ENCODE measurements at places on chromosomes 16 and 17.

DNA sequence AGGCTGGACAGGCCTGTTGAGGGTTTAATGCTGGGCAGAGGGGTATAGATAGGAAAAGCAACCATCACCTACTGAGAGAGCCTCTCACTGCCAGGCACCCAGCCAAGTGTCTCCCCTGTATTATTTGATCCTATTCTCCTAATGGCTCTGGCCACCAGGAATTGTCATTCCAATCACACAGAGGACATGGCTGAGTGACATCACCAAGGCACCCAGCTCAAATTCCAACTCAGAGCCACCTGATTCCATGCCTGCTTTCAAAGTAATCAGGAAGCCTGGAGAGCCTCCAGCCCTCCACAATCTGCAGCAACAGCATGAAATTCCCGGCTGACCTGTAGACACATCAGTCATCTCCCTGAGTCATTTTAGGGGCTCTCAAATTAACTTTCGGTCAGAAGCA lies 368.9 kb upstream of the C16orf82 start:
- DNase-seq: no peak

DNA sequence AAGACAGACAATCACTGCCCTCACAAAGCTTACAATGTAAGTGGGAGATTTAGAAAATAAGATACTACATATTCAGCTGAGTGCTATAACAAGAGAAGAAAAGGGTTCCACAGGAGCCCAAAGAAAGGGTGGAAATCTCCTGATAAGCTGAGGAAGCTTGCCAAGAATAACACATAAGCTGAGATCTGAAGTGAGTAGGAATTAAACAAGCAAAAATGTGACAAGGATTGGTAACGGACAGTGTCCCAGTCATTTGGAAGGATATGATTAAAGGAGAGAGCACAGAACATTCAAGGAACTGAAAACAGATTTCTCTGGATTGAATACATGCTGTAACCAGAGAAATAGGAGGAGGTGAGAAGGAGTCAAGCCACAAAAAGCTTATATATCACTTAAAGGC lies 13.0 kb downstream of the CDYL2 start:
- no peak for DNase-seq

- no peak for DNase-seq
Measured at GRCh38 chr16:11976850-11977375, 379 bp downstream of the SNX29 start.

DNA sequence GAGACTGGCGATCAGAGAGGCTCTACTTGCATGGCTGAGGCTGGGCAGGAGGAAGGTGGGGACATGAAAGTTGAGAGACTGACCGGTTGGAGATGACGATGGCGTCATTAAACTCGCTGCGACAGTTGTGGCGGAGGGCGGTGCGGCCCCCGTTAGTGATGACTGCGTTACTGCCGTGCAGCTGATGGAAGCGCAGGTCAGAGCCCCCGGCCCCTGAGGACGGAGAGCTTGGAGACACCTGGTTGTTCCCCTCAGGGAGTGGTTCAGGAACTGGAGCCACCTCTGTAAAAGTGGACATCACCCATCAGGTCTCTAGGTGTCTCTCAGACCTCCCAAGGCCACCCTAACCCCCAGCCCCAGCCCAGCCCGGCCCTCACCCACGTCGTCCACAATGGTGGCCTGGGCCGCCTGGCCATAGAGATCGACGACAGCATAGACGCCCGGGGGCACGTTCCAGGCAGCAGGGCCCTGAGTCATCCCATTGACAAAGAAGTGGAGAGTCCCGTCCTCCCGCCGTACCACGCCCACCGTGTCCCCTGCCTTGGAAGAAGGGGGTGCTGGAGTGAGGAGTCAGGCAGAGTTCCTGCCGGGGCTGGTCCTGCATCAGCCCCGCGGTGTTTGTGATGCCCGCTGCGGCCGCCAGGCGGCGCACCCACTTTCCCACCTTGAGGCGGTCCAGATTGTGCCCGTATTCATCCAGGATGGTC lies 5.3 kb downstream of the NEURL4 start:
- DNase-seq: no peak

DNA sequence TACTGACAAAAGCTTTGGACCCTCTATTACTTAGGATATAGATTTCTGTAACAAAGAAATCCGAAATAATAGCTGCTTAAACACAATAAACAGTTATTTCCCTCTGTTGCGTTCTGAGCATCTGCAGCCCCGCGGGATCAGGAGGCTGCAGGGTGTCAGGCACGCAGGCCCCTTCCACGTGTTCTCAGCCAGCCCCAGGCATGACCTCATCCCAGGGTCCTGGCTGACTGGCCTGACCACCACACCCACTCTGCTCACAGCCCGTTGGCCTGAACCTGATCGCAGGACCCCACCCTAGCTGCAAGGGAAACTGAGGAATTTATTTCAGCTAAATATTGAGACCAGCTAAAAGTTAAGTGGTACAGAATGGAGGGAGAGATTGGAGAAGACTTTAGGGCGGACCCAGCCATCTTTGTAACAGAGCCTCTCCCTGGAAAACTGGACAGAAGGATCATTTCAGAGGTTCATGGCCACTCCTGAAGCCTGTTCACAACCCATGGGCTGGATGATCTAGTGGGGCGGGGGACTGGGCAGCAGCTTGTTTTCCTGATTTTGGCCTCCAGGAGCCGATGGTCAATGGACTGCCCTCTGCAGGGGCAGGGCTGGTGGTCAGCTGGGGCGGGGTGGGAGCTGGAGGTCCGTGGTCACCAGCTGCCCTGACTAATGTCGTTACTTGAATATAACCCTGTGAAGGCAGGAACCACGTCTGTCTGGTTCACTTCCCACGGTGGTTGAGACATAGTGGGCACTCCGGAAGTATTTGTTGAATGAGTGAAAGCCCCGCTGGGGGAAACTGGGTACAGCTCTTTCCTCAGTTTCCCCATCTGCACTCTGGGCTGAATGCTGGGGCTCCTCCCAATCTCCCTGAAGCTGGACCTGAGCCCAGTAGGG lies 10.9 kb downstream of the CETP start:
- peak; percentile 18 for DNase-seq

- no peak for DNase-seq
Measured at GRCh38 chr16:10897134-10897533, 20.1 kb downstream of the CIITA start.

DNA sequence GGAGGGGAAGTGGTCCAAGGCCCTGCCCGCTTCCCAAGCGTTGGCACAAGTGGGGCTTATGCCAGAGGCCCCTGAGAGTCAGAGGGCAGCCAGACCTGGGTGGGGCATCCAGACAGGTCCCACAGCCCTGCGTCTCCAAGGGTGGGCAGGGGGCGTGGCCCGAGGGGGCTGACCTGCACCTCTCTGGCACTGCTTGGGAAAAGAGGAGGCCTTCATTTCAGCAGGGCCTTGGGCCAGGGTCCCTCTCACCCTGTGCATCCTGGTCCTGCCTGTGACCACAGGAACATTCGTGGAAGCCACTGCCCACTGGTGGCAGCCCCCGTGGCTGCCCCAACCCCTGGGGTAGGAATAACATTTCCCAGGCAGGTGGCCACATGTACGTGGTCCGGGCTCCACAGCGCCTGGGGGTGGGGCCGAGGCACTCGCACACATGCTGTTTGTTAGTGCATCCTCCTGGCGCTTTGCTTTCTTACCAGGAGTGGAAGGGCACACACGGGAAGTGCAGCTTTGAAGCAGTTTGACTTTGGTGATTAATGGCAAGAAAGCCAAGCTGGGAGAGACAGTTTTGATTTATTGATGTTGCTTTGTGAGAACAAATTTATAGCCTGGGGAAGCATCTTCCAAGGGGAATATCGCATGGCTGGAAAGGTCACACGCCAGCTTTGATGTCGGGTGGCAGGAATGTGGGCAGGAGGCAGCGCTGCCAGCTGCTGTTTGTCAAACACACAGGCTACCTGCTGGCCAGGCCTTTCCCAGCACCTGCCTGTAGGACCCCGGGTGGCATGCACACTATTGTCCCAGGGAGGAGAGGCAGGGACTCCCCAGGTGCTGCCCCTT lies 4.3 kb downstream of the CENPX start:
- DNase-seq: no peak

GRCh38 chr16:19389246-19389645 lies 28.4 kb upstream of the TMC5 start:
- peak; percentile 22 for DNase-seq

DNA sequence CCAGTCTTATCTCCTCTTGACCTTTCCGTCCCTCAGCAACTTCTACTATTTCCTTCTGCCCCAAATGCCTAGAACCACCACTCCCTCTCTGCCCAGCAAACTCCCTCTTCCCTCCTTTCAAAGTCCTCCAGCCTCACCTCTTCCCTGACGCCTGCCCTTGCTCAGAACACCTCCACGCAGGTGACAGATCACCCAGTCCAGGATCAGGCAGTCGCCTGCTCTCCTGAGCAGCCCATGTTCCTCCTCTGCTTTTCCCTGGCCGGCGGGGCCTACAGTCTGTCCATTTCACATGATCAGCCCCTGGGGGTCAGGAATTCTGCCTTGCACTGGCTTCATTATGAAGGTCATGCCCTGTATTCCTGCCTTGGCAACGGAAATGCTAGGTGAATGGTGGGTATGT lies 422 bp downstream of the CD300LF start:
- DNase-seq: no peak

DNA sequence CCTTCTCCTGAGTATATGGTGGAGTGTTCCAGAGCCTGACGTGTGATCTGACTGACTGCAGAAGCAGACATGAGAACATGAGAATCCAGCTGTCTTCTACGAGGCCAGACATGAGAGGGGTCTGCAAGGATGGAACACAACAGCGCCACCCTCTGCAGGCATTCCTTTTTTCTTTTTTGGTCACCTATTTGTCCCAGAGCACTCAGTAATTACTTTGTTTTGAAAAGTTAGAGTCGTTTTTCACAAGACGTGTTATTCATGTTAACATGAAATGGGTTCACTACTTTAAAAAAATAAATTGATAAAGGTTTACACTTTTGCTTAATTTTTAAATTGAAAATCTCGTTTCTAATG lies 43.8 kb upstream of the ATP2A3 start:
- no peak for DNase-seq

DNA sequence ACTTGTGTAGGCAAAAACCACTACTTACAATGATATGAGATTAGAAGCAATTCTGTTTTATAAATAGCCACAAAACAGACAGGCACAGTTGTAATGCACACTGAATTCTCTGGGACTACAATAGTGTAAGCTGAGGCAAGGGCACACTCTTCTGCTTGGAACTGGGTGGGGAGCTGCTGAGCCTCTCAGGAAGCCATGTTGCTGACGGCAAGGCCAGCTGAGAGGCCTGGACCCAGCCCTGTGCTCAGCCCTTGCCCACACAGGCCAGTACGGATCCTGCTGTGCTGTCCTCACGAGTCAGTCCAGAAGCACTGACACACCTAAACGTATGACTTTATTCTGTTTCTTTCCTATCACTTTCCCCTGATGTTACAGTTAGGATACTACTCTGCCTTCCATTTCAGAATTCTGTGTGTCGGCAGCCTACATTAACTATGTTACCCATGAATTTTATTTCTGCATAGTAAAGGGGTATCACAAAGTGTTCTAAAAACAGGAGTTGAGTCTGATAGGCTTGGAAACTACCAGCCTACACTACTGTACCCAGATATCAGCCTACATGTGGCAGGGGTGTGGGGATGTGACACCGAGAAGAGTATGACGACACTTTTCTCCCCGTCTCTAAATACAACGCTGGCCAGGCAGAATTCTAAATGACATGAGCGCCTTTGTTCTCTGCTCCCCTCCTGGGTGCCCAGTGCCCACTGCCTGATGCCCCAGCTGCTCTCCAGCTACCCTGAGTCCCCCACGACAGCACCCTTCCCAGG lies 41.1 kb upstream of the FAAP100 start:
- DNase-seq: no peak

GRCh38 chr17:45093444-45094110 lies 32.5 kb downstream of the NMT1 start:
- DNase-seq: no peak

DNA sequence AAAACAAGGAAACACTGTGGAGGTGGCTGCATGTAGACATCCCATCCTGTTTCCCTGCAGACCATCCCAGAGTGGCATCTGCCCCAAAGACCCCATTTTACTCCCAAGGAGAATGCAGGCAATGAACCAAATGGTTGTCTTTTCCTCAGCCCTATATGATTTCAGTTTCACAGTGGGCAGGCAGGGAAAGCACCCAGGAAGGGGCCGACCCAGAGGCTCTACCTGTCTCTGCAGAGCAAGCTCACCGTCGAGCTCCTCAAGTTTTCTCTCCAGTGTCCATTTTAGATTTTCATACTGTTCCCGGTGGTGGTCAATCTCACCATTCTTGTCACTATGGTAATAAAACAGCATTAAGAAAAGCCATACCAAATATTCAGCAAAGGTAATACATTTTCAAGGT lies 14.6 kb downstream of the CCDC57 start:
- no peak for DNase-seq

DNA sequence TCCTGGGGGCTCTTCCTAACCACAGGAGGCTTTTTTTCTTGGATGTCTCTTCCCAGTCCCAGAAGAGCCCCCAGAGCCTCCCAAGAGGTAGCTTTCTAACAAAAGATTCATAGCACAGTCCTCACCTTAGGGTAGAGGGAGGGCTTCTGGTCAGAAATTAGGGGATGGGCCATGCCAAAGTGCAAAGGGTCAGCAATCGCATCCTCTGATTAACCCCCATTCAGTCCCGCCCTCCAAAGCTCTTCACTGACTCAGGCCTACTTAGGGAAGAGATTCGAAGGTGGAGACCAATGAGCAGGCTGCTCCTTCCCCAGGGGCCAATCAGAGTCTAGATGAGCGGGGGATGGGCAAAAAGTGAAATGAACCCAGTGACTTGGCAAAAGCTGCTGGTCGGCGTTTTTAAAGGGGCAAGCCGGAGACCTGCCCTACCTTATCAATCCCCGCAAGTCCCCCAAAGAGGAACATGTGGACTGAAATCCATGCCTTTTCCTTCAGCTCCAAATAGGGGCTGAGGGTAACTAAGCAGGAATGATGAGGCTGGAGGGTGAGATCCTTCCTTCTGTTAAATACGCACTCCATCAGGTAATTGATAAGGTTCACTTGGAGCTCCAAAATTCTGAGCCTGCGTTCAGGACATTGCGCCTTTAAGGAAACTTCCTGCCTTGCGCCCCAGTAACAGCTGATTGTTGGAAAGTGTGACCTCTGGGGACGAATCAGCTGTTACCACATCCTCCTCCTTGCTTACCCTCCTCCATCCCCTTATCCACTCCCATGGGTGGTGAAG lies 6.9 kb upstream of the TLCD2 start:
- DNase-seq: peak; percentile 98

DNA sequence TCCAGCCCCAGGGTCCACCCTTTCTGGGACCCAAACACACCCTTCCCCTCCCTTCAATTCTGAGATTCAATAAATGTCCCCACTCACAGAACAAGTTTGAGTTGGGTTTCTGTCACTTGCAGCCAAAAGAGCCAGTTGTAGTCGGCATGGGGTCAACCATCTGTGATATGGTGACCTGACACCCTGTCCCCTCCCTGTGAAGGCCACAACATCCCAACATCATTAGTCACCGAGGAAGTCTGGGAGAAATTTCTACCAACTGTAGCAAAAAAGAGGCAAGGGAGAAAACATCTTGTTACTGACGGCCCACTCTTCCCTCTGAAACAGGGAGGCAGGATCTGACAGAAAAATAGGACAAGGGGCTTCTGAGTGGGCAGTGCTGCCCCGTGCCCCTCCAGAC lies 638 bp upstream of the LYZL6 start:
- no peak for DNase-seq

- DNase-seq: no peak
Measured at GRCh38 chr16:66904428-66904845, 14.2 kb downstream of the CDH16 start.

- no peak for DNase-seq
Measured at GRCh38 chr17:57282296-57282695, 26.0 kb downstream of the MSI2 start.

Data from inflammatory macrophage treated with lipopolysaccharide for 1 hour (primary cell).